CD4-positive, alpha-beta T cell treated with Interleukin-6 for 4 hours (primary cell): ENCODE measurements at places on chromosomes 3 and 15.

DNA sequence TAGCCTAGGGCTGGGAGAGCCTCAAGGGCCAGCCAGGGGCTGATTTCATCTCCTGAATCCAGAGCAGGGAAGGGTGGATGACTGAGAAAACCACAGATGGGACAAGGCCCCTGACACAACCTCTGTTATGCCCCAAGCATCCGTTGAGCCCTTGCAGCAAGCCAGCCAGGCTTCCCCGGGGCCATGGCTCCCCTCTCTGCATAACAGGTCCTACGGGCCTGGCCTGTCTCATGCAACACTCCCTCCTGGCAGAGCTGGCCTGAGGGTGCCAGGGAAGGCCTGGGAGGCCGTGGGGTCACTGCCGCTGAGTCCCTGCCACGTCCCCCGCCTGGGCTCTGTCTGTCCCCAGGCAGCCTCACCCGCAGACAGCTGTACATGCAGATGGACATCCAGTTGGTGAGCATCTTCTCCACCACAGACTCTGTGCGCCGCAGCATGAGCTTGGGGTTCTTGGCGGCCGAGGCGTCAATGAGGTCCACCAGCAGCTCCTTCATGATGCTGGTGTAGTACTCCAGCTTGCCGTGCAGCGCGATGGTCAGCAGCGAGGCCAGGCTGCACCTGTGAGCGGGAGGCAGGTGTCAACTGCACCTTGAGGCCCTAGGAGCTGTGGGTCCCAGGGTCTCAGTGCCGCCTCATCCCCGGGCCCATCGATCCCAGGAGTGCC is 22.1 kb downstream of the H1-8 start:
- no peak for DNase-seq

- peak; percentile 23 for DNase-seq
These were observed 189.8 kb downstream of the MBNL1 start for GRCh38 chr3:152458376-152459117.

DNA sequence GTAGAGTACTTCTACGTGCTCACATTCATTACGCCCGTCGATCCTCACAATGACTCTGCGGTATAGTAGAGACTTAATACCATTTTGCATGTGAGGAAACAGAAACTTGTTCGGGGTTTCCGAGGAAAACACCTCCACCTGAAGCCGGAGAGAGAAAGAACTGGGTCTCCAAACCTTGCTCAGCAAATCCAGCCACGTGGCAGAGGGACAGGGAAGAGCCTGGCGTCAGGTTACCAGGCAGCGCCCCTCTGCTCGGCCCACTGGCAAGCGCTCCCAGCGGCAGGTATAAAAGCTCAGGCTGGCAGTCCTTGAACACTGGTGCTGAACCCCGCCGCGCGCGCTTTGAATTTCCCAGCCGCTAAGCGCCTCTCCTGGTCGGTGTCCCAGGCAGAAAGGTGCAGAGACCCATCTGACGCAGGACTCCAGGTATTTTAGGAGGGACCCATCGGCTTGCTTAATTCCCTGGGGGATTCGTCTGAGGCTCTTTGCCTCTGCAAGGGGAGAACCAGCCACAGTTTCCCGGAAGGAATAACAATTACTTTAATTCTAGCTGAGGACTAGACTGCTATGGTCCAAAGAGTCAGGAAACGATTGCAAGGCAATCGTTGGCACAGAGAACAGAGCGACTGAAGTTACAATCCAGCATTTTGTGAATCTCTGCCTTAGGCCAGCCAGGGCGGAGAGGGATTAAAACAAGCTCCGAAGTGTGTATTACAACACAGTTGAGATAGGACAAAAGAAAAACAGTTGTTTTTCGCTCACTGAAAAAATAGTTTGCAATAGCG is at the start of gene C2CD4A:
Gene C2CD4A, plus strand, starts transcription at position 315 of the 785 bp plus-strand sequence. CDS start 637 bp downstream, outside the sequence.
- peak; percentile 70 for DNase-seq

DNA sequence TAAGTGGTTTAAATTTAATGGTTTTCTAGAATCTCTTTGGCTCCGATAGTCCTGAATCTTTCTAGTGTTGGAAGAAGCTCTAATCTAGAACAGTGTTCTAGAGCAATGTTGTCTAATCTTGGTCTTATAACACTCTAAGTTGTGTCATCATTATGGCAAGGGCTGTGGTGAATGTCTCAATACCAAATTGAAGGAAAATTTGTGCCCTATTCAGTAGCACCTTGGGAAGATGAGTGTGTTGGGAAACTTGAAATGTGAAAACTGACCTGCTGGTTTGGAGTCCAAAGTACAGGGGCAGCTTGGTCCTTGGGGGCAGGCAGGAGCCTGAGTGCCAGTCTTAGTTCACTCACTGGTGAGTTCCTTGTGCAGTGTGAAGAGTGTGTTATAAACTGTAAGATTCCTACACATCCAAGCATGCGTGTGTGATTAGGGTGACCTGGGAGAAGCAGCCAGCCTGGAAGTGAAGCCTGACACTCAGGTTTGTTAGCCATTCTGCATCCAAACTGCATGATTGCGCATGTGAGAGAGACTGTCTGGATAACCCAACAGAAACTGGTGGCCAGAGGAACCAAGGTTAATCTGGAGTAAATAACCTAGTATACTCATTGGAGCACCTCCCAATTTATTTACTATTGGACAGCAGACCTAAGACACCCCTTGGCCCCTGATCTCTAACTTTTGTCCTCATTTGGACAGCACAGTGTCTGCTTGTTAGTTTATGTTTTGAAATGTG is 14.6 kb downstream of the ZNF592 start:
- no peak for DNase-seq

DNA sequence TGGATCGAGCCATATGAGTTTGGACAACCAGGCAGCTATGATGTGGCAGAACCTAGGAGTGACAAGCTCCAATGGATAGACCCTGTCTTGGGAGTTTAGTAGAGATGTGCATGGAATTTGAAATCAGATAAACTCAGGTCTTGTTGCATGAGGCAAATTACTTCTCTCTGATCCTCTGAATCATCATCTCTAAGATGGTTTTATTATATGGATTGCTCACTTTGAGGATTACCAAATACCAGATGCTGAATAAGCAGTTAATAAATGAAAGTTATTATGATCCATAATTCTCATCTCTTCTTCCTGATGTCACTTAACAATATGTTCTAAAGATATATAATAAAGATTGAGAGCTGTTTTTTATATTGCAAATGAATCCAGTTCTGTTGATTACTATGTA is 622.2 kb downstream of the NTRK3 start:
- DNase-seq: no peak

DNA sequence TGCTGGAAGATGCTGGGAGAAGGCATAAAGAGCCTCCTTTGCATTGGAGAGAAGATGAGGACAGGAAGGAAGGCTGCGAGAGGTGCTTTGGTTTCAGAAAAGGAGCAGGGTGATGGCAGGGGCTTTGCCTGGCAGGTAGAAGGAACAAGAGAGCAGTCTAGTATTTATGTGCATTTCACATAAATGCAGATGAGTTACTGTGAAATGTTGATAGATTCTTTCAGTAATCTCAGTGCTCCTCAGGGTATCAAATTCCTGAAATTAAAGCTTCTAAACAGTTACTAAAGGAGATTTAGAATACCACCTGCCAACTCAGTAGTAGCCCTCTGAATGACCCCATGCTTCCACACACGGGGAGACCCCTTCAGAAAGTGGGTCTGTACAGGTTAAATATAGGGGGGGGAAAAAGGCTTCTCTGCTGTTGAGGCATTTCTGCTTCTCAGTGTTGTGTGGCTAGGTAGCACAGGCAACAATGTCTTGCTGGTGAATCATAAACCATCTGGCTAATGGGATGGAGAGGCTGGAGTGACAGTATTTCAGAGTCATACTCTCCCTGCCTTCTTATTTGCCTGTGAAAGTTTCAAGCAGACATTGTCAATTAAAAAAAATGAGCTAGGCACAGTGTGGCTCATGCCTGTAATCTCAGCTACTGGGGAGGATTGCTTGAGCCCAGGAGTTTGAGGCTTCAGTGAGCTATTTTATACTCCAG is 14.3 kb upstream of the FBXL22 start:
- no peak for DNase-seq

GRCh38 chr3:105836533-105836932 is 32.3 kb downstream of the CBLB start:
- DNase-seq: peak; percentile 39

- no peak for DNase-seq
These were observed 39.0 kb downstream of the GABPB1 start for GRCh38 chr15:50315814-50316630.

- no peak for DNase-seq
These were observed 1.5 kb downstream of the CYP1A1 start for GRCh38 chr15:74723754-74724334.

- no peak for DNase-seq
These were observed 51.3 kb downstream of the LRIG1 start for GRCh38 chr3:66449411-66449974.

GRCh38 chr3:33074217-33075067 is 22.5 kb downstream of the GLB1 start:
- DNase-seq: peak; percentile 80

DNA sequence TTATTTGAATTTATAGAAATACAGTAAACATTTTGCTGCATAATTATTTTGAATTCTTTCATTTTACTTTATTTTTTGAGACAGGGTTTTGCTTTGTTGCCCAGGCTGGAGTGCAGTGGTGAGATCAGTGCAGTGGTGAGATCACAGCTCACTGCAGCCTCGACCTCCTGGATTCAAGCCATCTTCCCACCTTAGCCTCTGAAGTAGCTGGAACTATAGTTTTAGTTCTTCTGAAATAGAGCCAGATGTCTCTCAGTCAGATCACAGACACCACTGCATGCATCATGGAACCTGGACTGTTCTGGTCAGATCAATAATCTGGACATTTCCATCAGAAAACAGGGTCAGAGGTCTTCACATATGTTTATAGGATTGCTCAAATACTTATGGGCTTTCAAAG is 7.9 kb downstream of the RPLP1 start:
- no peak for DNase-seq

DNA sequence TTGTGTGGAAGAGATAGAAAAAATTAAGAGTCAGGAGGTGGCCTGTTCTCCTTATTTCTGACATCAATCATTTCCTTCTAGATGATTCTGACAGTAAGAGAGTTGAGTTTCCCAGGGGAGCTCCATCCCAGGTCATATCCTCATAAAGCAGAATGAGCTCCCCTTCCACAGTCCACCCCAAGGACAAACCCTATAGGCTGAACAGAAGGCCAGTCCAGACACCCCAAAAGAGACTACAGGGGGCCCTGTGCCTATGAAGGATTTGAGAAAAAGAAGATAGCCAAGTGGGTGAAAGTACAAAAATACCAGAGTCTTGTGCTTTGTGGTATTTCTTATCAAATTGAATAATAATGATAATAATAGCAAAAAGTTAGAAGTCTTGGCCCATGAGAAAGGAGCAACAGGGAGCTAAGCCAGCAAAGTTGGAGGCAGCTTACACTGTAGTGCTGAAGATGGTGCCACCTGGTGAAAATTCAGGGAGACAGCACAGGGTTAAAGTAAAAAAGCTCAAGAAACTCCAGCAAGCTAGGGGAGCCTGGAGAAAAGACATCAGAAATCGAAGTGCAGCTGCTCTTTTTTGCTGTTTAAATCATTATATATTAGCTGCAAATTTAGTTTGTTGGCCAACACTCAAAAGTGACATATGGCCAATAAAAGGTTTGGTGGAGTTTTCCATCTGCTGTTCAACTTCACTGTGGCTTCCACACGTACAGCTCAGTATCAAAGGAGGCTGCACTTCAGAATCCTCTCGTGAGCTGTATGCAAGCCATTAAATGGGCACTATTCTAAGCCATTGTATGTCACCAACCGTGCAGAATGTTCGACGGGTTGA is 35.8 kb upstream of the SLC24A5 start:
- no peak for DNase-seq

DNA sequence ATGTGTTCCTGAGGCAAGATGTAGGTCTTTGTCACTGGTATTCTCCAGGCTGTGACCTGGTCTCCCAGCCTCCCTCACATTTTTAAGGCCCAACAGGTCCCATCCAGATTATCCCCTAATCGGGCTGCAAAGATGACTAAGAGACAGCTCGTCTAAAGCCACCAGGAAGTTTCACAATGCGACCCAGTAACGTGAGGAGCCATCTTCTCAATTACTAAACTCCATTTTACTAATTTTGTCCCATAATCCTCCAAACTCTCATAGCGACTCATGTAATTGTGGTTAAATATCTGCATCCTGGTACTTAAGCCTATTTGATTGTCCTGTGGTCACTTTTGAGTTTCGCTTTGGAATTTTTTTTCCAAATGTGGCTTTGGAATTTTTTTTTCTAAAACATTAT is 8.7 kb upstream of the PLA2G4F start:
- no peak for DNase-seq

DNA sequence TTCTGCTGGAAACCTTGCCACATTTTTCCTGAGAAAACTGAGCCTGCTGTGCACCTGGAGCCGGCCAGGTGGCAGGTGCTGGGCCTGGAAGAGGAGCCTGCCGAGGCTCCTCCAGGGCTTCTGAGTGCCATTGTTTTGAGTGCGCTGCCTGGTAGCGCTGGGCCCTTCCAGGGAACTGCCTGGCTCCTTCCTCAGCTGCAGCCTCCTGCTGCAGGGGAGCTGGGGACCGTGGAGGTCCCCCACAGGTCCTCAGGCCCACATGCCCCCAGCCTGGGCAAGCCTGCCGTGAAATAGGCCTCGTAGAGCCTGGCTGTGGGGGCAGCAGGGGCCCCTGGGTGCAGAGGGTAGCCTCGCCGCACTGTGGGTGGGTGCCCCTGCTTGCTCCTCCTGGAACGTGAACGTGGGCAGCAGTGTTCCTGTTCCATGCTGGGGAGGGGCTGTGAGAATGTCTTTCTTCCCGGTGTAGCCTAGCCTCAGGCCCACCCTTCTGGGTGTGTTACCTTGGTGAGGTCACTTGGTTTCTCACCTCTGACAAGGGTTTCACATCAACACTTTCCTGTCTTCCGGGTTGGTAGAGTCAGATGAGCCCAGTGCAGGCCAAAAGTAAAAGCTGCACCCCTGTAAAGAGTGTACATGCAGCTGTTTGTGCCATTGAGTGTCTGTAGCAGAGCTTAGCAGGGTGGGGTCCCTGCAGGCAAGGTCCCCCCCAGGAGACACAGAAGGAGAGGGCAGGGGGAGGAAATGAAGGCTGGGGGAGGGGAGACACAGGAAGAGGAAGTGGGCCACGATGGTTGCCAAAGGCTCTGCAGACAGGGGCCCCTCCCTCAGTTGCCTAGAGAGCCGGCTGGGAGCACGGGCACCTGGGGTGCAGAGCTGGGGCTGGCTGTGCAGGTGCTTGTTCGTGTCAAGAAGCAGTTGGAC is 34.5 kb downstream of the KLF13 start:
- peak; percentile 92 for DNase-seq

DNA sequence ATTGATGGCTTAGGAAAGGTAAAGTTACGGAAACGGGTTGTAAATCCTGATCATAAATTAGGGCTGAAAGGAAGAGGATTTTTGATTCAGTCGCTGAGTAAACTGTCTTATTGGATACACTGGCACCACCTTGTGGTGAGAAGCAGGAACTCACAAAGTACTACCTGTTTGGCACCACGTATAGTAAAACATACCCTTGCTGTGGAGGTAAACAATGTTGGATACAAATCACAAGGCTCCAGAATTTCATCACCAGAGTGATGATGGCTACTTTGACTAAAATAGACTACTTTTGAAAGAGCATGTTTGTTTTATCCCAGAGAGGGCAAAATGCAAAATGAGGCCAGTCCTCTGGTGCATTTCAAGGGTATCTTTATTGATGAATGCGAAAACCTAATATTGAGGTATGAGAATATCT is 216.9 kb downstream of the IGSF11 start:
- peak; percentile 25 for DNase-seq
